ENCODE measurements at places on chromosomes 4 and X.

- no peak for DNase-seq
Observed at GRCh38 chr4:112677519-112678091, 40.7 kb downstream of the LARP7 start.

DNA sequence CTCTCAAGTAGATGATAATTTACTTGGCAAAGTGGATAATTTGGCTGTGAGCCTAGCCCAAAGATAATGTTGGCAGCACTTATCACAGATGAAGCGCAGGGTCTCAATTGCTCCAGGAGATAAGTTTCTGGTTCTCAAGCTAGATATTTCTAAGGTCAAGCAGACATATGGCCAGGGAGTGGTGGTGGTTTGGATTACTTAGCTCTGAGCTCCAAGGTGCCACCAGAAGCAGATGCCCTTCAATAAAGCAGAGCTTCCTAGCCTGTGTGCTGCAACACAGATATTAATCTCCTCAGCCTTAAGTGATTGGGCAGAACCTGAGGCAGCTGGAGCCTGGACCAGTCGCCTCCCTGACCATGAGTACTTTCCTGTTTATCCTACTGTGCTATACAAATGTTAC, 79.2 kb upstream of the NALF2 start:
- no peak for DNase-seq

DNA sequence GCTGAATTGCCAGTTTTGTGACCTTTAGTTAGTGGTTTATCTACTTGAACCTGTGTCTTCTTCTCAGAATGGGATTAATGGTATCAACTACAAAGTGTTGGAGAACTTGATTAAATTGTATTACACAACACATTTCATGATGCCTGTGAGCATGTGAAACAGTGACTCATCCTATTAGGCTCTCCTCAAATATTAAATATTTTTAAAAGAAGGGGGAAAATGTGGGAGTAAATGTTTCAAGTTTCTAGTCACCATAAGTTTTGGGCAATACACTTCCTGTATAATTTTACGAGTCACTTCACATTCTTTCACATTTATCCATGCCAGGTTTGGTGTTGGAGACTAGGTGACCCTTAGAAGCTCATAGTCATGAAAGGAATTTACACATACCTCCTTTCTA, 147.0 kb downstream of the HS3ST1 start:
- DNase-seq, result no peak

- DNase-seq, result no peak
Observed at GRCh38 chrX:2867206-2867605, 38.5 kb downstream of the GYG2 start.

DNA sequence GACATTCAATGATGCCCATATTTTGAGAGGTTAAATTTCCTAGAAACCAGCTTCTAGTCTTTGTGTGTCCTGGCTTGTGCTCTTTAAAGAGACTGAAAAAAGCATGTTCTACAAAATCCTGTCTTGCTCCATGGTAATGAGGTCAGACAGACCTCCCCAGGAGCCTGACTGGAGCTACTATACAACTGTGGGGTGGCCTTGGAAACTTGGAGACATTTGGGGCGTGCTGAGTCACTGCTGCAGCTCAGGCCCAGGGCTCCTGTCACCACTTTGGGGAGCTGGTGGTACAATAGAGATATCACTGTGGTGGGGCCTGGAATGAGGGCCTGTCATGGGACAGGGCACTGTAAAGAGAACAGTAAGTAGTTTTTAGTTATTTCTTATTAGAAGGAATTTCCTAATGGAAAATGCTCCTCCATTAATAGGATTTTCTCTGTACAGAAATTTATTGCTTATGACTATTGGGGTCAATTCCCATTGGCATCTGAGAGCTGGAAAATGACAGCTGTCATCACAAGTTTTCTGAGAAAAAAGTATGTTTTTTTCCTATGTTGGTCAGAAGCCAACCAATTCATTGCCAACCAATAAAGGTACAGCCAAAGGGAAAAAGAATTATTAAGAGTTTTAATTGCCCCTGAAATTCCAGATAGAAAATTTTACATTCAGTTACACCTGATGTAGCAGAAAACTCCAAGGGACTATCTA, 207.4 kb upstream of the JADE1 start:
- no peak for DNase-seq

DNA sequence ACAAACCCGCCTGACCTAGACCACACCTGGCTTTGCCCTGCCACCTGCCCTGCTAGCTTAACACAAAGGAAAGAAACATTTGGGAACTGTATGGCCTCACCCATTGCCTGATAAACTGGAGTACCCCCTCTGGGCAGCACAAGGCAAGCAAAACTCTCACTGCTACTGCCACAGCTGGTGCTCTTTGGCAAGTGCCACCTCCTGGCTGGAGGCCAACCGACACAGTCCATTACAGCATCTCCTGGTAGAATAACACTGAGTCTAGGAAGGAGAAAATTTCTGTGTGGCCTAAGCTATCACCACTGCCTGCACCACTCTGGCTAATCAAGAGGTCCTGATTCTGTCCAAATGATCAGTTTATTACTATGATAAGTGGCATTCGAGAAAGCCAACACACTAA, 18.9 kb upstream of the SPANXN3 start:
- DNase-seq, result peak; percentile 41

- no peak for DNase-seq
Observed at GRCh38 chrX:40749681-40750494, 14.5 kb upstream of the MED14 start.

DNA sequence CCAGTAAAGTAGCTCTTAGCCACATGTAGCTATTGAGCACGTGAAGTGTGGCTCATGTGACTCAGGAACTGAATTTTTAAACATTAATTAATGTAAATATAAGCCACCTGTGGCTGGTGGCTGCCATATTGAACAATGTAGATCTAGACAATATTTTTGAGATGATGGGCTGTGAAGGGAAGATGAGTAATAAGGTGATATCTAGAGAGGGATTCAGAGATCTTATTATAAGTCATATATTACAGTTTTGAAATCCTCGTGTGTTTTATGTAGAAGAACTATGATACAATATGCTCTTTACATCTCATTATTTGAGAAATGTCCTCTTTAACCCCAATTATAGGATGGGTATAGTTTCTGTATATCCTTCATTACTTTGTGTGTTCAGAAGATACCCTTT, 5.6 kb downstream of the GAR1 start:
- no peak for DNase-seq

- no peak for DNase-seq
Observed at GRCh38 chr4:185242749-185243533, 33.5 kb downstream of the SNX25 start.

GRCh38 chr4:24370421-24370820, 213.9 kb downstream of the DHX15 start:
- DNase-seq, result no peak

GRCh38 chrX:13346646-13347045, 26.8 kb upstream of the ATXN3L start:
- no peak for DNase-seq

- DNase-seq, result no peak
Observed at GRCh38 chrX:1909419-1910206, 294.8 kb downstream of the ASMT start.

GRCh38 chr4:6471307-6472007, 957 bp downstream of the PPP2R2C start:
- no peak for DNase-seq

DNA sequence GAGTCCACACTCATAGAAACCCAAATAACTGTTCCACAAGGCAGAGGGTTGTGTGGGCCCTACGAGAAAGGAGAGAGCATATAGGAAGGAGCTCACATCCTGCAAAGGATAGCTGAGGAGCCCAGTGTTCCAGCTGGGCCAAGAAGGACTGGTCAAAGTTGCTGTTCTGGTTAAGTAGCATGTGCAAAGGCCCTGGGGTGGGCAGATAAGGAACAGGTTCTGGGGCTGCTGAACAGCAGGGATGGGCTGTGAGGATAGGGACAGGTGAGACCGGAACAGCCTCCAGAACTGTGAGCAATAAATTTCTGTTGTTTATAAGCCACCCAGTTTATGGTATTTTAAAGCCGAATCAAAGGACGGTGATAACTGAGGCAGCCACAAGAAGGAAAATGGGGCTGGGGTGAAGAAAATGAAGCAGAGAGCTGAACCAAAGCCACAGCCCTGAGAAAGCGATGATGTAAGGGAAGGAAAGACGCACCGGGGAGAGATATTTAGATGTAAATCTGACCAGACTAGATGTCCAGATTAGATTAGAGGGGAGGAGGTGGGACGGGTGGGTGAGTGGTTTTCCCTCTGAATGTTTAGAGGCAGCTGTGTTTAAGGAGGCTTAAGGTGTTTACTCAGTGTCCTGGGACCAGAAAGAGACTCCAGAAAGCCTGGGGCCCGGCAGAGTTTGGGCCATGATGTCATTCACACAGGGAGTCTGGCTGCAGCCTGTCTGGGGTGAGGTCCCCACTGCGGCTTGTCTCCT, 180.8 kb upstream of the BCOR start:
- no peak for DNase-seq

DNA sequence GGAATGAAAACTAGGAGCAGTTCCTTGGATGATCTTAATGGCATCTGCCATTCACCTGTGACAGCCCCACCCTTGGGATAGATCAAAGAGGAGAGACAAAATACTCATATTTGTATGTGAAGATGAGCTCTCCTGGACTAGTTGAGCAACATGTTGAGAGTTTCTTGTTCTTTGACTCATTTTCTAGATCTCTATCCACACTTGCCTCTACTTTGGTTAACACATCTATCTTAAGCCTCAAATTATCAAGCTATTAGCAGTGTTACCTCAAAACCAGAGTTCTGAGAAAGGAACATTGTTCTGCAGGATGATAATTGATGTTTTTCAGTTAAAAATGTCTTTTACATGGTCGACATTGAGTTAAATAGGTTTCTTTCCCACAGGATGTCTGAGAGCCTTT, 94.2 kb upstream of the TEX13D start:
- no peak for DNase-seq

DNA sequence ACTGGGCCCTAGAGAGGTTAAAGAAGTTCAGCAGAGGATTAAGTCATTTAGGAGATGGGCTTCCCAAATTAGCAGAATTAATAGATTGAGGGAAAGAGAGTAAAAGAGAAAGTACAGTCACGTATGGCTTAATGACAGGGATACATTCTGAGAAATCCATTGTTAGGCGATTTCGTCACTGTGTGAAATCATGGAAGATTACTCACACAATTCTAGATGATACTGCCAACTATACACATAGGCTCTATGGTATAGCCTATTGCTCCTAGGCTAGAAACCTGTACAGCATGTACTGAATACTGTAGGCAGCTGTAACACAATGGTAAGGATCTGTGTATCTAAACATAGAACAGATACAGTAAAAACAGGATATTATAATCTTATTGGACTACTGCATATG, 180.6 kb downstream of the RNF150 start:
- DNase-seq, result no peak

GRCh38 chr4:75834772-75835154, 67.5 kb downstream of the PPEF2 start:
- DNase-seq, result no peak

- DNase-seq, result no peak
Observed at GRCh38 chr4:15781427-15782095, 3.4 kb downstream of the CD38 start.

GRCh38 chr4:160414496-160414895, 1311.6 kb downstream of the RAPGEF2 start:
- no peak for DNase-seq

- DNase-seq, result no peak
Observed at GRCh38 chr4:16196482-16197393, 29.5 kb downstream of the TAPT1 start.

DNA sequence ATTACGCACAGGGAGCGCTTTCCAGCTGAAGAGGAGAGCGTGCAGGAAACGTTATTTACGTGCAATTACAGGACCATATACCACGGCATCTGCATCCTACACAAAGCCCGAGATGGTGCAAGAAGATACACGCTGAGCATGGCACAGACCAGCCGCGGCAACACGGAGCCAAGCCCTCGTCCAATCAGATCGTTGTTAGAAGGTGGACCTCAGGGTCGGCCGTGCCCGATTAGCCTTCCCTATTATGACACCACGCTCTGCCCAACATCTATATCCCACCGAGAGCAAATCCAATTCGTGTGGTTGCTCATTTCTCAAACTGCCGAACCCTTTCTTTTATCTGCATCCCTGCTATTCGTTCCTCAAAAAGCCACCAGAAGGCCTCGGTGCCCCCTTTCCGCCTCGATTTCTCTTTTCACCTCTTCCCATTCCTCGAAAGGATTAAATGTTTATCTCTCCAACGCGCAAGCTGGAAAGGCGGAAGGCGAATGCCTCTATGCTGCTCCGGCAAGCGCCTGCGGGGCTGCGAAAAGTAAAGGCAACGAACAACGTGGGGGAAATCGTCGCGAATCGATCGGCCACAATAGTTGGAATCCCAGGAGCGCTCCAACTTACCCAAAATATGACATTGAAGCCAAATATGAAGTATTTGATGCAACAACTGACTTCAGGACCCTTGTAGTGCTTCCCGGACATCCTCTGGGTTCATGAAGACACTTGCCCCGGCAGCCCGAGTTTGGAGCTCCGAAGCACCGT, 702 bp downstream of the TSPAN5 start:
- DNase-seq, result peak; percentile 60

GRCh38 chr4:38075370-38076152, 115.4 kb downstream of the PTTG2 start:
- no peak for DNase-seq

DNA sequence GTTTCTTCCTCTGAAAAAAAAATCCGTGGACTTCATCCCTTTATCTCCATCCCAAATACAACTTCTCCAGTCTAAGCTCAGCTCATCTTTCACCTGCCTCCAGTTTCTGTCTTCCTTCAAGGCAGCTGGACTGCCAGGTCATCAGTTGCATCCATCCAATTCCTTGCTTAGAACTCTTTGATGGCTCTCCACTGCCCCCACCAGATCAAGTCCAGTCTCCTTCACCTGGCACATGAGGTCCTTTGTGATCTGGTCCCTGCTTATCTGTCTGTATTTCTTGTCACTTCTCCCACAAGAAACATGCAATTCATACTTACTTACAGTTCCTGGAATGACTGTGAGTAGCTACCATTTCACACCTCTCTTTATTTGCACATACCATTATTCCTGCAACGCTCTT, 33.8 kb downstream of the OTUD6A start:
- DNase-seq, result no peak

DNA sequence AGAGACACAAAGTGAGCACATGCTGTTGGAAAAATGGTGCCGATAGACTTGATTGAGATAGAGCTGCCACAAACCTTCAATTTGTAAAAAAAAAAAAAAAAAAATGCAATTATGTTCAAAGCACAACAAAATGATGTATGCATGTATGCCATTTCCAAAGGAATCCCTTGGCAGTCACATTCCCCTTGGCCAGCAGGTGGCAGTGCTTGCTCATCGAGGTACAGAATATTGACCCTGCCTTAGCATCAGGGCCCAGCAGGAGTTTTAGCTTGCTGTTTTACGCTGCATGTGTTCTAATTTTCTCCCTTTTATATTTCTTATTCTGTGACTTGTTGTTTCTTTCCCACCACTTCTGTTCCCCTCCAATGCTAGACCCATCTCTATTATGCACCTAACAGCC, 34.5 kb upstream of the CYBB start:
- DNase-seq, result peak; percentile 55

DNA sequence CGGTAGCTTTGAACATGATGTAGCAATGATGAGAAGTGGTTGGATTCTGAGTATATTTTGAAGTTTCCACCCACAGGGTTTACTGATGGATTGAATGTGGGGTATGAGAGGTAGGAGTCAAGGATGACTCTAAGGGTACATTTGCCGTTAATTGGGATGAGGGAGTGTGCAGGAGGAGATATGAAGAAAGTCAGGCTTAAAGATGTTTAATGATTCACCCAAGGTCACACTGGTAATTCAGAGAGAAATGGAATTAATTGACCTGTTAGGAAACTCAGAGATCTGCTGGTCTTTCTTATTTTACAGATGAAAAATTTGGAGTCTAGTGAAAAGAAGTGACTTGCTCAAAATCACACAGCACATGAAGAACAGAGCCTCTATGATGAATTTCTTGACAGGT, 390.7 kb downstream of the GBA3 start:
- DNase-seq, result no peak

GRCh38 chr4:167424341-167425256, 190.3 kb upstream of the SPOCK3 start:
- no peak for DNase-seq

Measured in NCI-H1694 treated with DMSO at 0.1 percent for 48 hours (cell line).